ENCODE measurements at places on chromosomes 4 and X.

DNA sequence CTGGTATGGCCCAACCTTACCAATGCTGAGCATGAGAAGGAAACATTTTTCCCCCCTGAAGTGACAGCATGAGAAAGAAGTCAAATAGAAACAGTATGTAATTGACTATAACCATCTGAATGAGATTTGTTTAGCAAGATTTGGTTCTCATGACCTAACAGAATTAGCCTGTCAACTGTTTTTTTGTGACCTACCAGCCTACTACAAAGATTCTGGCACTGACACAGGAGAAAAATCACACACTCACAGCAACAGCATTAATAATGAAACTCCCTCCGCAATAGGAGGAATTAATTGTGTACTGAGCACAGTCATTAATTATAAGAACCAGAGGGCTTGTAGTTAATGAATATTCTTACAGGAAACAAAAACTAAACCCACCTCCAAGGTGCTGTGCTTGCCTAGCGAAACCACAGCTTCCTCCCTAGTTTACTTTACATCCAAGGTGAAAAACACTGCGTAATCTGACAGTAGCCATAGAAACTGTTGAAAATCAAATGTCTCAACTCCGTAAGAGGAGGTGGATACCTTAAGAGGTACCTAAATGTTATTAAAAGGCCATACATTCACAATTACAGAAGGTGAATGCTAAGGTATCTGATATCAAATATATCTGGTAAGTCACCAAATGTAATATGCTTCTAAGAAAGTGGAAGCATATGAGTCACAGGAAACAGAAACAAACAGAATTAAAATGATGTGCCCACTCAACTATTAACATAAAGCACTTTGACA is 34.9 kb downstream of the MMRN1 start:
- DNase-seq, result no peak

DNA sequence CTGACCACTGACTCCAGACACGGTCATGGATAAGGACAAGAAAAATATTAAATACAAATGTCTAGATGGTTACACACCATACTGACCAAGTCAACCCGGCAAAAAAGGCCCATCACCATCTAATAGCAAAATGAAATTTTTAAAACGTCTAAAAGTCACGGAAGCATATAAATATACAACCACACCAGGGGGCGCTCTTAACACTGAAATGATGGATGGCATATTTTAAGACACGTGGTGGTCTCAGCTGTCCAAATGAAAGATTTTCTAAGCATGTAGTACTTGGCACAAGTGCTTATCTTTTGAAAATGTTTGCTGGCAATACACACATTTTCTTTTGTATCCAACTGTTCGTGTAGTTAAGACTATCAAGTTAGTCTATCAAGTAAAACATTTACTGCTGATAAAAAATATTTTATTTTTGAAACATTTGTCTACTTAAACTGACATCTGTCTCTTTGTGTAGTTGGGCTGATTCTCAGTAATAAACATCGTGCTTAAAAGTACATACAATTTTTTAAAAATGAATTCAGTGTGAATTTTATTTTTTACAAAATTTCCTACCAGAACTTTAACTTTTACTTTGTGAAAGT is 64.6 kb downstream of the COX7B2 start:
- DNase-seq, result no peak

DNA sequence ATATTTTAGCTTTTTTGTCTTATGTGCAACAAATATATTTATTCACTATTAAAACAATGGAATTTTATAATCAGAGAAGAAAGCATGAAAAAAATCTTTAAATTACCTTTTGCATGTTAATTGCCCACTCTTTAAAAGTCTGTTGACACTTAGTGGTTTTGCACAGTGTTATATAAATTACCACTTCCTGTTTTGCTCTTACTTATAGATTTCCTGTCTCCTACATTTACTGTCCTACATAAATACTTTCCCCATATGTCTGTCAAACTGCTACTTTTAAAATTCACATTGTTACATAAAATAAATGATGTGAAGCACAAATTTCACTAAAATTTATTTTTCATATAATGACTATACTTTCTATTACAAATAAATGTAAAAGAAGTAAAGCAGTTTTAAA is 161.1 kb upstream of the NDST4 start:
- no peak for DNase-seq

DNA sequence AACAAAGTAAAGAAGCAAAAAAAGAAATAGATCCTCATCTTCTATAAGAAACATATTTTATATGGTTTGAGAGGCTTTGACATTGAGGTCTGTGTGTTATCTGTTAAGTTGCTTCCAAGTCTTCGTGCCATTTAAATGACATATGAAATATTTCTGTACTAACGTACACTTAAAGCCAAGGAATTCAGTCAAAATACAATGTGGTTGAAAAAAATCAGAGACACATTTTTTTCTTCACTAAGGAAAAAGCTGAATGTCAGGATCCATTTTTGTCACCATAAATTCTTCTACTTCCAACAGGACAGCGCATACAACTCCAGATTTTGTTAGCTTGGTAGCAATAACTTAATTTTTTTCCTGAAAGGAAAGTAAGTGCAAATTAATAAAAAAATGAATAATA is 168.5 kb downstream of the FAT4 start:
- DNase-seq, result no peak

DNA sequence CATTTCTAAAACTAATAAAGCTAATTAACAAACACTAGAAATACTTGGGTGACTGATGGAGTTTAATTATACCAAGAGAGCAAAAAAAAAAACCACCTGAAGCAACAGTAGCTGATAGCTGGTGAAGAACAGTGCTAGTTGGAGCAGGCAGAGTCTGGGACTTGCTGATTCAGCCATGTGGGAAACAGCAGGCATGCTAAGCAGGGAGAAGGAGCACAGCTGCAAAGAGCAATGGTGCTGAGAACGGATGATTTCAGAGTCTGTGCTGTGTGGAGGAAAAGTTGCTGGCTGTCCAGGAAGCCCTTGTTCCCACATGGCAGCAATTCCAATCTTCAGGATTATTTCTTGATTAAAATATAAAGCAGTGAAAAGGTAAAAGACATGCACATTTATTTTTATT is 68.8 kb downstream of the NPY1R start:
- DNase-seq, result no peak

- DNase-seq, result no peak
These were observed 65.8 kb downstream of the SLIT2 start for GRCh38 chr4:20317424-20317985.

DNA sequence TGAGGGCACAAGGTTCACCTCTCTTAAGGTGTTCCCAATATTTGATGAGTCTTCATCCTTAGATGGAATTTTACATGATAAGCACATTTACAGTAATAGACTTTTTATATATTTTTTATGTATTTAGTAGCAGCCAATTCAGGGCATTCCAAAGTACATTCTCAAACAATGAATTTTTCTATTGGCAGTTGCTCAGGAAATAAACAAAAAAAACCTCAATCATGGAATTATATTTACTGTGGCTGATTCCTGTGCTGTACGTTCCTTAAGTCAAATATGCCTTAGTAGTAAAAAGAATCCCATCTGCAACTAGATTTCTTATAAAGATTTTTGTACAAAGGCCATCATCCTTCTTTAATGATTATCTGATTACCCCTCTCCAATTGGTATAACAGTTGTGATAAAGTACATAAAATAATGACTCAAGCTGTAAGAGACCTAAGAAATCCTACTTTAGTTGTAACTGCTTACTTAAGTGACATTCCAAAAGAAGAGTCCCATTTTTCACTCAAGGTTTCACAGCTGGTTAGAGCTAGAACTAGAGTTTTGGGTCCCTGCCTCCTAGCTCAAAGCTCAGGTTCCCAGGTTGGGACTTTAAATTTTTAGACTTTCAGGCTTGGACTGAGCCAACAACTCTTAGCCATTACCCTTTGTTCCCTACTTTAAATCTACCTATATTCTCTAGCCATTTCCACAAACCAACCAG is 152.7 kb downstream of the FHIP1A start:
- DNase-seq, result no peak

- DNase-seq, result no peak
These were observed 264.8 kb downstream of the CAMK2D start for GRCh38 chr4:113496698-113497097.

DNA sequence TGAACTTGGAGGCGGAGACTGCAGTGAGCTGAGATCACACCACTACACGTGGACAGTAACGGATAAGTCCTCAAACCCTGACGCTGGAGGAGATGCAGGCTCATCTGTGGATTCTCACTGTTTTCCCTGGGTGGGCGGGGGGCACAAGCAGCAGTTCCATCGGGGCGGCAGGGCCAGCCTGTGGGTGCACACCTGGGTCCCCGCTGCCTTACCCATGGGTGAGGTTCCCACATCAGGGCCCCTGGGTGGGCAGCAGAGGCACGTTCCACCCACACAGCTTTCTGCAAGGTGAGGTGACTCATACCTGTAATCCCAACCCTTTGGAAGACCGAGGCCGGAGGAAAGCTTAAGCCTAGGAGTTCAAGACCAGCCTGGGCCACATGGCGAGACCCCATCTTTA is 56.6 kb upstream of the MXD4 start:
- no peak for DNase-seq

DNA sequence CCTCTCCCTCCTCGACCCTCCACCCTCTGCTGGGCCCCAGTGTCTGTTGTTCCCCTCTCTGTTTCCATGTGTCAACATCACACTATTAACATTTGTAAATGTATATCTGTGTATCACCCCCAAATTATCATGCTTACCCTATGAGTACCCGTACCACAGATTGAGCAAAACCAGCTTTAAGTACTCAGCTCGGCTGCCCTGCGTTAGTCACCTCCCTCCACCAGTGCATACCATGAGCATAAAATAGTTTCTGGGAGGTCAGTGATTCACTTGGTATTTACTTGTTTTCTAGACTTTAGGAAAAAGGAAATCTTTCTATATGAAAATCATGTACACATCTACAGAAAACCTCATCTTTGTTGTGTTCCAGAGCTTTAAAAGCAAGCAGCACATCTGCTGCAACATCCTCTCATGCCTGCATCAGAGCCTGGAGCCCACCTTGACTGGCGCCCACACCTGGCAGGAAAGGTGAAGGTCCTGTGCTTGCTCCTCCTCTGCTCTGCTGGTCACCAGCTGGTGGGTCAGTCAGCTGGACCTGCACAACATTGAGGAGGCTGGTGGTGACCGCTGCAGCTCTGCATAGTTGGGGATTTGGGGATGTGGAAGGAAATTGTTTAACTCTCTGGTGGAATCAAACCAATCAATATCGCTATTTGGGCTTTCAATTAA is 214.4 kb upstream of the KLF3 start:
- no peak for DNase-seq

GRCh38 chrX:12322031-12322430 is 183.8 kb downstream of the FRMPD4 start:
- no peak for DNase-seq

DNA sequence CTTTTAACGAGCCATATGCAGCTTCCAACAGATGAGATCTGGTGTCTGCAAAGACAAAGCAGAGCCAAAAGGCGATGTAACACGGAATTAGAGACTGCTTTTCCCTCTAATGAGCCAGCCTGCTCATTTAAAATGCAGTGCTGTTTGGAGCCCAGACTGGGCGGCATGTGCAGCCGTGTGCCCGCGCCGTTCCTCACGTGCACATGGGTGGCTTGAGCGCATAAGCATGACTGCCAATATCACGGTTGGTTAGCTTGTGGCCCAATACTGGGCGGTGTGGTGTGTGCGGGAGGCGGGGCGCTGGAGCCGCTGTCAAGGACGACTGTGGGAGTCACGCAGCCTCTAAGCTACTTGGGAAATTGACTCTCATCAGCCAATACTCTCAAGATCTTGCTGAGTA is 87.0 kb upstream of the SCOC start:
- no peak for DNase-seq
